ENCODE measurements at places on chromosomes 7 and 10.
A peak's percentile ranks its signal among the peaks of the same experiment; 100 is the strongest.

- no peak for DNase-seq
Measured at GRCh38 chr10:49394933-49395740, 752 bp downstream of the DRGX start.

DNA sequence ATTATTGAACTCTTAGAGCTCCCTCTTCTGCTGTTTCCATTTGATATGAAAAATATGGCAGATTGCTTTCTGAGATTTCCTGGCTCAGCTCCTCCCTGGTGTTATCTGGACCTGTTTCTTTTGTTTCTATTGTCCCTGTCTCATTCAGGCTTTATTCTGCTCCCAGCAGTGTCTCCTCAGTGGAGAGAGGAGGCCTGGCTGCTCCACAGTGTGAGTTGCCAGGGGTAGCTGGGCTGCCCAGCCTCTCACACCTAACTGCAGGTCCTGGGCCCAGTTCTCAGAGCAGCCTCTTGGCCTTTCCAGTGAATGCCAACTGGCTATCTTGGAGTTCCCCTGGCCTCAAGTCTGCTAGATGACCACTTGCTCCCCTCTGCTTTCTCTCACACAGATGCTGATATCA is 127.0 kb downstream of the VPS41 start:
- no peak for DNase-seq

GRCh38 chr10:5043716-5044115 is 40.1 kb upstream of the AKR1C2 start:
- peak; percentile 85 for DNase-seq

DNA sequence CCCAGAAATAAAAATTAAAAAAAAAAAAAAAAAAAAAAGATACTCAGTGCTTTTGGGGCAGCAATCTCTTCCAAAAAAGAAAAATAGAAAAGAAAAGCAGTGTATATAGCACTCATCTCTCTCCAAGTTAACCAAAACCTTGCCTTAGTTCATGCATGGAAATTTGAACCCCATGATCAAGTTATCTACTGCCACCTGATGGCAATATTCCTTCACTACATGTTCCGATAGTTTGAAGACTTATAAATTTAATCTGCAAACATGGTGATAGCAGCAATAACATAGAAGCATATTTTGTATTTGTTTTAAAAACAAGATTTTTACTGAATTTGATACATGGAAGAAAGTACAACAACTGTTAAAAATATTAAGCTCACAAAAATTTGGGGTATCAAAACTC is 48.6 kb upstream of the SLIT1 start:
- DNase-seq = peak; percentile 74
